ENCODE measurements at places on chromosomes 5 and 9. TPM values are rescaled to one million over a fixed set of nuclear protein-coding genes. Genes with fewer than 3 reads are reported as not detected.

DNA sequence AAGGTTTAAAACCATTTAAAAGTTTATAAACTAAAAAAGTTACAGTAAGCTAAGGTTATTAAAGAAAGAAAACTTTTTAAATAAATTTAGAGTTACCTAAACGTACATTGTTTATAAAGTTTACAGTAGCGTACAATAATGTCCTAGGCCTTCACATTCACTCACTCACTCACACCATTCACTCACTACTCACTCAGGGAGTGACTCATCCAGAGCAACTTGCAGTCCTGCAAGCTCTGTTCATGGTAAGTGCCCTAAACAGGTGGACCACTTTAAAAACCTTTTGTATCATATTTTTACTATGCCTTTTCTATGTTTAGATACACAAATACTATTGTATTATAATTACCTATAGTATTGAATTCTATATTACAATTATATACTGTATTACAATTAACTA, 190.8 kb upstream of the RASA1 start:
- no peak for DNase-seq

- DNase-seq, result no peak
Measured at GRCh38 chr9:91761362-91761761, 188.7 kb downstream of the ROR2 start.

GRCh38 chr5:60972231-60972630, 27.2 kb downstream of the NDUFAF2 start:
- DNase-seq, result no peak

DNA sequence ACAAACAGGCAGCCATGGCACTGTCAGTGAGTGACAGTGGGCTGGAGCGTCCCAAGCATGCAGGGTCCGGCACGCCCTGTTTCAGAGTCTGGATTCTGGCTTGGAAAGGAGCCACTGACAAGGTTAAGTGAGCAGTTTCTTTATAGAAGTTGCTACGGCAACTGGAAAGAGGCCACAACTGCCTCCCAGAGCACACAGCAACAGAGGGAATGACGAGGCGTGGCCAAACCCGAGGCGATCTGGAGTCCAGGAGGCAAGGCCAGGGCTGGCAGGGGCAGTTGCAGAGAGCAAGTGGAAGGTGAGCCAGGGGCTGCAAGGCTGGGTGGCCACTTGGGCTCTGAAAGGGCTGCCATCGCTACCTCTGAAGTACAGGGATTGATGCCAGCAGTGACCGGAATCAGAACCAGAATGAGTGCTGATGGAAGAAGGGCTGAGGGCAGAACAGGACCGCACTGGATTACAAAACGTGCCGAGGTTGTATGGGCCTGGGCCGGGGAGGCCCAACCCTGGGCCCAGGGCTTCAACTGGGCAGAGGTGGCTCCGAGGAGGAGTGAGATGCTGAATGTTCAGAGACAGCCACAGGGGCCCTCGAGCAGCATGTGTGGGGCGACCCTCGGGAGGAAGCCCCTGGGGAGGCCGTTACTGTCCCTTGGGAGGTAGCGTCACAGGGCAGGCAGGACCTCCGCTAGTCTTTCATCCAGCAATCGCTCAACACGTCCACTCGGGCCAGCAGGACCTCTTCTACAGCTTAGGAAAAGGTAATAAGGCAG, 4.6 kb downstream of the MRPL41 start:
- no peak for DNase-seq

DNA sequence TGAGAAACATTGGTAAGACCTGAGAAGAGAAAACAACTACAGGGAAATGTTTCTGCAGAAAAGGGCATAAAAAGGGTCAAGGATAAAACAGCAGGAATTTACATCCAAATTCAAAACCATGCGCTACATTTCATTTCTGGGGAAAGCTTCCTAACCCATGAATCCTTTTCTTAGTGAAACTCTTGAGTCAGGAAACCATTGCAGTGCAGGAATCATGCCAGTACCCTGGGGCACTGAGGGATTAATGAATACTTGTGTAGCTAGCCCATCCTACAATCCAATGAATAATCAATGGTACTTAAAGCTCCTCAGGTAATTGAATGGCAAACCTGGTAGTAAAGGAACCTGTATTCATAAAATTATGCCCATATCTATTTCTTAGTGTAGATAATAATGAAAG, 580.5 kb downstream of the TLE1 start:
- DNase-seq, result no peak

DNA sequence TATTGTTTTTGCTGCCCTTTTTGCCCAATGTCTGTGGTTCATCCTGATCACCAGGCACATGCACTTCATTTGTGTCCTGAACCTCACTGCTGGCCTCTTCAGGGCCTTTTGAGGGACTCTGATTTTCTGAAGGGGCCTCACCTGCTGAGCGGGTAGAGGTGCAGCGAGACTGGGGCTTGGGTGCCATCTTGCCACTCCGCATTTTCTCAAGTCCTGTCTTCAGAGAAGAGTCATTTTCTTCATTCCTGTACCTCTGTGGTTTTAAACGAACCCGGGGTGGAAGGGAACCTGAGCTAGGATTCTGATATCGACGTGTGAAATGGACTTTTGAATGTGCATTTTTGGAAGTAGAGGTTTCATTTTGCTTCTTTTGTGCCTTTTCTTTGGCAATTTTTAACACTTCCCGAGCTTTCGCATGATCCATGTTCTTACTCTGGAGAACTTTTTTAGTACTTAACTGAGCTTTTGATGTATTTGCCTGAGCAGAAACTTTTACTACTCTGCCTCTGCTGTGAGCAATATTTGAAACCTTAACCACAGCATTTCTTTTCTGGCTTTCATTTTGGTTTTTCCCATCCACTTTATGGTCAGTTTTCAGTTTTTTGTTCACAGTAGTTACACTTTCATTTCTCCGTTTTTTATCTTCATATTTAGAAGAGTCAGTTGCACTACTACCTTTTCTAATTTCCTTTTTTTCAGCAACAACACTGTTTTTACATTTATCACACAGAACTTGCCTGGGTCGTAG, 26.1 kb downstream of the PWWP2A start:
- no peak for DNase-seq

GRCh38 chr9:100011062-100011681, 87.6 kb downstream of the ERP44 start:
- peak; percentile 31 for DNase-seq

DNA sequence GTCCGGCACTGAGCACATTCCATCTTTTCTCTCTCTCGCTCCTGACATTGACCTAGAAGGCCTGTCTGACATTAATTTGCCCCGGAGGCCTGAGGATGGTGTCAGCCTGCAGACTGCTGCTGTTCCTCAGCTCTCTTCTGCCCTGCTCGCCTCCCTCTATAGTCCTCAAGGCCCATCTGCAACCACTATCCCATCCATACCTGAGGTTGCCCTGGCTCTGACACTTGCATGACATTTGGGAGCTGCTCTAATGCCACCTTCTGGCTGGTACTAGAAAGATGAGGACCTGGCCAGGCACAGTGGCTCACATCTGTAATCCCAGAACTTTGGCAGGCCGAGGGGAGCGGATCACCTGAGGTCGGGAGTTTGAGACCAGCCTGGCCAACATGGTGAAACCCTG, 38.6 kb upstream of the GGTA1 start:
- DNase-seq, result no peak

DNA sequence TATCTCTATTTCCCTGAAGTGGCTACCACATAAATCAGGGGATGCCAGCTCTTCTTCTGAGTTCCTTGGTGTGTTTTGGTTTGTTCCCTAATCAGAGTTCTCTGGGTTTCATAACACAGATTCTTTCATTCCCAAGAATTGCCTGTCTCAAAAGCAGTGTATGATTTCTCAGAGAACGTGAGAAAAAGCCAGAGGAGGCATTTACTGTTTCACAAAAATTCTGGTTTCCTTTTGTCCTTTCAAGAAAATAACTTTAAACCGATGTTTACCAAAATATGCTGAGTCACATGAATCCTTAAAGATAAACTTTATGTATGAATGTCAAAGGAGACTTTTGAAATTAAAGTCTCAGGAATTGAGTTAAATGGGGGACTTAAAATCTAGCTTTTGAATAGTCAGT, 314.3 kb downstream of the EBF1 start:
- DNase-seq, result no peak

DNA sequence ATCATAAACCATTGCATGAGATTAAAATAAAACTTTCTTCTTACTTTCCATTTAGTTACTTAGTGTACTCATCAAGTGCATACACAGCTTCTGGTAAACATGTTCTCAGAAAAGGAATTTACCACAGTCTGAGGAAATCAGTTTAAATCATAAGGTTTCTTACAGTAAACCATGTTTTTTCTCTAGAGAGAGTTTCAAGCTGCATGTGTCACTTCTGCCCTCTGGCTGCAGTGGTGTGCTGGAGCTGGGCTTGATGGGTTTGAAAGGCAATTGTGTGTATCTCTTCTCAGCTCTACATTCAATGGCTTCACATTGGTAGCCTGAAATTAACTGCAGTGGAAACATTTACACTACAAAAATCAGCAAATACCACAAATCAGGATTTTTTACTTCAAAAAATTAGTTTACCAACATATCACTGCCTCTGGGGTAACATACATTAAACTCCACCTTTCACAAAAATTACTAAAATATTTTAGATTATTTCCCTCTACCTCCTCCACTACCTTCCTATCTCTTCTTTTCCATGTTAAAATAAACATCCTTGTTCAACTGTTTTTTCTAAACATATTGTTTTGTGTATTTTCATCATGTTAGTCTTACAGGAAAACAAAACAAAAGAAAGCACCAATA, 414.3 kb downstream of the ANXA1 start:
- no peak for DNase-seq

- no peak for DNase-seq
Measured at GRCh38 chr9:106753155-106753671, 109.8 kb upstream of the ZNF462 start.

Gene BTNL3
- not detected for total RNA-seq

Gene TAF11L10
- total RNA-seq, result not detected

Gene OR1Q1
- total RNA-seq, result not detected

Gene PCA3
- not detected for total RNA-seq

Measured in lung (tissue), 17 donors.